Activated CD8-positive, alpha-beta T cell treated with anti-CD3 and anti-CD28 coated beads for 36 hours (primary cell): ENCODE measurements at places on chromosomes 11 and 22. TPM values are rescaled to one million over a fixed set of nuclear protein-coding genes. Genes with fewer than 3 reads are reported as not detected.

DNA sequence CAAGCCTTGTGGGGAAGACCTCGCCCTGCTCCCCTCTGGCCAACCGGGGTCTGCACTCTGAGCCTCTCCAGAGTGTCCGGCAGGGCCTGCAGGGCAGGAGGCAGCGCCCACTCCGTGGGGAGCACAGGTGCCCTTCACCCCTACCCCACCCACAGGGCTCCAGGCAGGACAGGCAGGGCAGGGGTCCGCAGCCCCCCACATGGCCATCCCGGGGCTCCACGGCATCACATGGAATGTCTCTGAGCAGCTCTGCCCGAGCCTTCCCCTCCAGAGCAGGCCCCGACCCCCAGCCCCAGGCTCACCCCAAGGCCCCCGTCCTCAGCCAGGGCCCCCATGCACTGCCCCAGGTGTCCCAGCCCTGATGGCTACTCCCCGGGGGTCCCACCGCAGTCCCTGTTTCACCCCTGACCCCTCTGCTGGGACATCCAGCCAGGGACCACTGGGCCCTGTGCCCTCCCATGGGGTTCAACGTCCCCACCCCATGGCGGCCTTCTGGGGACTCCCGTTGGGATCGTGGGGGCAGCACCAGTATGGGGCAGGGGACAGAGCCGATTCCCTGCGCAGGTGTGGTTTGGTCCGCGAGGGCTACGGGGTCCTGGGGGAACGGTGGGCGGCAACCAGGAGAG is 77.7 kb downstream of the BRD1 start:
- no peak for DNase-seq

DNA sequence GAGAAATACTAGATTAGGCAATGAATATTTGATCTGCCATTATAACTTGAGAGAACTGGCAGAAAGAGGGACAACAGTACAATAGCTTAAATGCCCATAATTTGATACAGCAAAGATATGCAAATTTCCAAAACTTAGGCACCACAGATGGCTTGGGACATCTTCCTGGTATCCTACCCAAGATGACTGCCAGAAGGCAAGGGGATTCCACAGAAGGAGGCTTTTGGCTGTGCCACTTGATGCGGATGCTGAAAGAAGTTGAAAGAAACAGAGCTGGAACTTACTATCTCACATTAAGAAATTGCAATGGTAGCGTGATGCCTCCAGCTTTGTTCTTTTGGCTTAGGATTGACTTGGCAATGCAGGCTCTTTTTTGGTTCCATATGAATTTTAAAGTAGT is 216.7 kb downstream of the TTC28 start:
- DNase-seq, result no peak

GRCh38 chr22:36585841-36586240 is 56.9 kb upstream of the EIF3D start:
- DNase-seq, result no peak

- peak; percentile 79 for DNase-seq
Measured at GRCh38 chr11:70191495-70192140, 11.5 kb upstream of the FADD start.

OR52M1 gene
- not detected for total RNA-seq
